ENCODE measurements at places on chromosomes 11 and 22. TPM values are rescaled to one million over a fixed set of nuclear protein-coding genes. Genes with fewer than 3 reads are reported as not detected.

DNA sequence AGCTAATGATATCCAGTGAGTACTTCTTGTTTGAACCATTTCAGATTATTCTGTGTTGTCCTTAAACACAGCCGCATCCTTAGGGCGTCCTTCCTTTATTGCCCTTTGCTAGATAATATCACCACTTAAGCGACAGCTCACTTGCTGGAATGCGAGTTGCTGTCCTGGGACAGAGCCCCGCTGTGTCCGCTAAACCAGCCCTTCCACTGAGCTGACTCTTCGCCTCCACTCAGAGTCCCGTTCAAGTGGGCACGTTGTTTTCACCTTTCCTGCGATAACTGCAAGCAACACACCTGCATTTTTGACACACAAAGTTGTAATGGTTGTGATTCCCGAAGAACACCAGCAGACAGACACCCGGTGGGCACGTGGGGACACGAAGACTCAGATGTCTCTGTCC, 140.0 kb downstream of the TBC1D22A start:
- no peak for DNase-seq

GRCh38 chr22:49008682-49009235, 818.9 kb downstream of the BRD1 start:
- no peak for DNase-seq

DNA sequence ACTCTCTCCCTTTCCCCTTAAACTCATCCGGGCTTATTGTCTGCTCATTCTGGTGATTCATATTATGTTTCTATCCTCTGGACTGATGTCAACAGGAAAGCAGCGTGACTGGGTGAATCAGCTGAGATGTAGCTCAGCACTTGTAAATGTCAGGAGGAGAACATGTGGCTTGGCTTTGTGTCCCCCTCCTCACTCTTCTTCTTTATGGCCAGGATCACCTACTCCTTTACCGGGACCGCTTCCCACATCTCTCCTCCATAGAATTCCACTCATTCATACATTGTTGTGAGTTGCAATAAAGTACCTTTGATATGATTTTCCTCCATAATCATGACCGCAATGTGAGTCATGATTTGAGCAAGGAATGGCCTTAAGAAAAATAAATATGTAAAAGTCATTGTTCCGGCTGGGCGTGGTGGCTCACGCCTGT, 15.8 kb upstream of the SYN3 start:
- peak; percentile 1 for DNase-seq

- DNase-seq: no peak
Measured at GRCh38 chr22:25908755-25909154, 166.8 kb downstream of the MYO18B start.

DNA sequence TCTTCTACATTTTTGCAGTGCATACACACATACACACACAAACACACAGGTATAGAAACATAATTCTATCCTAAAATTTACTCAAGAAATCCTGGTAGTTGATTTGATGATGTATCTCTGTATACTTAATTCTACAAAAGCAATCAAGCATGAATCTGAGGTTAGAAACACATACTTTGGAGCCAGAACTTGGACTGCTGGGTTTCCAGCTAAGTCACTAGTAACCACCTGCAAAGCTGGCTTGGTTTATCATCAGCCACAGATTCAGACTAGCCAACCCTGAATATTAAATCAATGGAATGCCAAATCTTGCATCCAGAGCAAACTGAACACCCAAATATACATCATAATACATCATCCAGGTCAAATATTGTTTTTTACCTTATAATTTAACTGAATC, 24.8 kb upstream of the POU2AF2 start:
- no peak for DNase-seq

DNA sequence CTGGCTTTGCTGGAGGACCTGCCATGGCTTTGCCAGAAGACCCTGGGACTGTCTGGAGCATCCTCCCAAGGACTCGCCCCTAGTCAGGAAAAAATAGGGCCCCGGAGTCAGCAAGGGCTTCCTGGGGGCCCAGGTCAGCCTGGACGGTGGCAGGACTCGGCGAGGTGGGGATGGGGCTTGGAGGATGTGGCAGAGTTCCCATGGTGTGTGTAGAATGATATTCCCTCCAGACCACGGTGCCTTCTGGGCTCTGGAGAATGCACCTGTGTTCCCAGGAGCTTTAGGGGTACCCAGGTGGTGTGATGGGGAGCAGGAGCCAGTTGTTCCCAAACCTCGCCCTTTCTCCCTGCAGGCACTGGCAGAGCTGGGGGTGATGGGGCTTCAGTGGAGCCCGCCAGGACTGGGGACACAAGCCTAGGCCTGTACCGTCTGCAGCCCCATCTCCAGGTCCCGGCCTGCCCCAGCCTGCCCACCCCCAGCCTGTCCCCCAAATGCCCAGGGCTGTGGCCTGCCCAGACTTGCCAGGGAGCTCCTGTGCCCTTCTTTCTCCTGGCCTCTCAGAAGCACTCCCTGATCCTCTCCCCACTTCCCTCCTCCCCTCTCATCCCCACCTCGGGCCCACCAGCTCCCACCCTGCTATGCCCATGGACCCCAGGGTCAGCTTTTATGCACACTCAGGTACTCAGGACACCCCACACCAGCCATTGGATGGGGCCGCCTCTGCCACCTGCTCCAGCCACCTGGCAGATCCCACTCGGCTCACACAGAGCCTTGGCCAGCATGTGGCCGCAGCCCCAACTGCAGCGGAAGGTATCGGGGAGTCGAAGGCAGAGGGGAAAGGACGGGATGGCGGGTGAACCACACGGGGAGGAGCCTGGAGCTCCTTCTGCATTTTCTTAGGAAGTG, 82.1 kb downstream of the CDKN1C start:
- no peak for DNase-seq

AGBL2 gene
- 0.90 TPM for total RNA-seq

GRCh38 chr11:128133501-128133900, 453.9 kb downstream of the ETS1 start:
- no peak for DNase-seq

DNA sequence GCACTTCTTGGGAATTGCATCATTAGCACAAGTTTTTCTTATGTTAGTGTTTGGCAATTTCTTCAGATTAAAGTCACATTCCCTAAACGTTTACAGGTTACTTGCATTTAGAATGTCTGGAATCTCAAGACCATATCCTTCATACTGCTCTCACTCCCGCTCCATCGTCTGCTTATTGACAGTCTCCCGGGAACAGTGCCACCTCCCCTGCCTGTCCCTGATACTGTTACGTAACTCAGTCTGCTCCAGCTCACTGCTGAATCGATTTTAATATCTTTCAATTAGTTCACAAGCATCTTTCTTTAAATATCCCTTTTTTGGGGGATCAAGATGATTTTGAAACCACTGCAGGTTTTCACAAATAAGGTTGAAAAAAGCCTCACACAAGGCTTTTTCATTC, 48.2 kb downstream of the GLYATL2 start:
- DNase-seq: no peak

DNA sequence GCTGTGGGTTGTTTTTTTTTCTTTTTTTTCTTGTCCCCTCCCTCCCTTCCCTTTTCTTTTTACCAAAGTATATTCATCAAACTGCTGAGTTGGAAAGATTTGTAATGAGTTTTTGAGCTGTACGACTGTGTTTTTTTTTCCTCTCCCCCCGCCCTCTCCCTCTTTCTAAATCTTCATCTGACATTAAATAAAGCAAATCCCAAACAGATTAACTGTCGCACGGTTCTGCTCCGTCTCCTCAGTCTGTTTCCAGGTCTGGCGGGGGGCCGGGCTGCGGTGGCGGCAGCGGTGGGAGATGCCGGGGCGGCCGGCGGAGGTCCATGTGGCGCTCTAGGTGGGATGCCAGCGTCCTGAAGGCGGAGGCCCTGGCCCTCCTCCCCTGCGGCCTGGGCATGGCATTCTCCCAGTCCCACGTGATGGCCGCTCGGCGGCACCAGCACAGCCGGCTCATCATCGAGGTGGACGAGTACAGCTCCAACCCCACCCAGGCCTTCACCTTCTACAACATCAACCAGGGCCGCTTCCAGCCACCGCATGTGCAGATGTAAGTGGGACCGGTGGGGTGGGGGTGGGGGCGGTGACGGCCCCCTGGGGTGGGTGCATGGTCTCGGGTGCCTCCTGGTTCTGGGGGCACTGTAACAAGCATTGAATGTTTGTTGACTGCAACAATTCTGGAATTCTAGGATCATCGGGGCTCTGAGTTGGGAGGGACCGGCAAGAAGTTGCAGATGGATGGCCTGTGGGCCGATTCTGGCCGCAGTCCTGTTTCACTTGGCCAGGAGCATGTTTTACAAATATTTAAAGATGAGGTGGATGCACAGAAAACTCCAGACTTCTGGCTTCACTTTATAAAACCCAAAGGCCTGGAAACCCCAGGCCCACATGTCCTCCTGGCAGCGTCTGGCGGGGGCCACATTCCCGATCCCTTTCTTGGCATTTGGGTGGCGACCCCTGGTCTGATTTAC, 13.1 kb downstream of the MPPED1 start:
- DNase-seq: peak; percentile 14

GRCh38 chr11:131165036-131165435, 205.4 kb upstream of the NTM start:
- no peak for DNase-seq

SIK2 gene
- total RNA-seq: 8.8 TPM

DNA sequence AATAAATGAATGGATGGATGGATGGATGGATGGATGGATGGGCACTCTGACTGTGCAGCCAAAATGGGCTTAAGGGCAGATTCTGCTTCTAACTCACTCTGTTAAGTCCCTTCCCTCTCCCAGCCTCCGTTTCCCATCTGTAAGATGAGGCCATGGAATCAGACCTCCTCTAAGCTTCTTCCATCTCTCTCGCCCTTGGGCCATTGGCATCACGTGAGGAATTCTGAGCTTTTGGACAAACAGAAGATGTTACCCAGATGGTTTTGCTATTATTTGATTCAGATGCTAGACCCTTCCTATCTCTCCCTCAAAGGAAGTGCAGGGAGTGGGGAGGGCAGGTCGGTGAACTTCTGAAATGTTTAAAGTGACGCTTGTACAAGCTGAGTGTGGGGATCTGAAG, 4.0 kb upstream of the CYTH4 start:
- DNase-seq: no peak

UPB1 gene
- not detected for total RNA-seq

- peak; percentile 15 for DNase-seq
Measured at GRCh38 chr11:62295504-62295903, 3.4 kb downstream of the SCGB1D4 start.

GRCh38 chr11:46210133-46210636, 67.3 kb upstream of the CREB3L1 start:
- peak; percentile 78 for DNase-seq

DNA sequence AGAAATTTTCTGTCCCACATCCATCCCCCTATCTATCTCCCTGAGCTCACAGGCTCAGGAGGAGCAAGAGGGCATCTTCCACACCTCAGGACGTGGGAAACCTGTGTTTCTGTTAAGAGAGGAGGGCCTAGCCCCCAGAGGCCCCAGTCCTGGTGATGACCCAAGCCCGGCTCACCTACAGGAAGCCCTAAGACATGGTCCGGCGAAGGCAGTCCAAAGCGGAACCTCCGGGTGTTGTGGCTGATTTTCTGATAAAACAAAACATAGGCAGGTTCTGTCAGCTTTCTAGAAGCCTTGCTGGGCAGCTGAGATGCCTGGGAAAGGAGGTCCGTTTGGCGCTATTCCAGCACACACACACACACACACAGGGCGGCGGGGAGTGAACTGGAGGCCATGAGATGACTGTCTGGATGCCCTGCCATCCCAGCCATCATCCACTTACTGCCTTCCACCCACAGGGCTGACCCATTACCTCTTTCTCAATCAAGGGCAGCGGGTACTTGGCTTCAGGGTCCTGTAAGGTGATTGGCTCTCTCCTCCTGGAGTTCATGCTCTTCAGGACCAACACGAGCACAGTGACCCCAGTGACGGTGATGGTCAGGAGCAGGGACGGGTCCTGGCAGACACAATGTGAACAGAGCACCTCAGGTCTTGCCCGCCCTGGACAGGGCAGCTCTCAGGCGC, 882 bp downstream of the CYB5R2 start:
- no peak for DNase-seq

GRCh38 chr11:33724644-33725035, 11.6 kb downstream of the CD59 start:
- DNase-seq: peak; percentile 91

LINC01488 gene
- total RNA-seq: not detected

- DNase-seq: no peak
Measured at GRCh38 chr11:107624983-107625684, 34.2 kb downstream of the ELMOD1 start.

DNA sequence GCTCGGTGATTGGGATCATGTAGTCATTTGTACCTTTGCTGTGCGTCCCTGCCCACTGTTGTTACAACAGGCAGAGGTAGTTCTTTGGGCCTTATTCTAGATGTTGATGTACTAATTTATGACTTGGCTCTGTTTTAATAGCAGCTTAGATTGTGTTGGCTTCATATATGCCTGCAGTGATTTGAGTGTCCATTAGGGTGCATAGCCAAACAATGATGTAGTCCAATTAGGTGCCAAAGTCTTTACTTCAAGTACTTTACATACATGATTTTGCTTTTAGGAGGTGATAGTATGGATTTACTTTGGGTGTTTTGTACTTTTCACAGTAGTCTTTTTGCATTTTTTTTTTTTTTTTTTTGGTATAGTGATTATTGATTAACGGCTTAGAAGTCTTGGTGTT, 46.4 kb downstream of the PPP6R3 start:
- DNase-seq: no peak
